ENCODE measurements at places on chromosomes 13 and 19.

- DNase-seq, result no peak
Observed at GRCh38 chr13:39910041-39910440, 254.6 kb downstream of the COG6 start.

- DNase-seq, result peak; percentile 98
Observed at GRCh38 chr19:4328243-4328990, 10.2 kb downstream of the STAP2 start.

GRCh38 chr13:94657167-94657566 is 55.2 kb downstream of the SOX21 start:
- no peak for DNase-seq

DNA sequence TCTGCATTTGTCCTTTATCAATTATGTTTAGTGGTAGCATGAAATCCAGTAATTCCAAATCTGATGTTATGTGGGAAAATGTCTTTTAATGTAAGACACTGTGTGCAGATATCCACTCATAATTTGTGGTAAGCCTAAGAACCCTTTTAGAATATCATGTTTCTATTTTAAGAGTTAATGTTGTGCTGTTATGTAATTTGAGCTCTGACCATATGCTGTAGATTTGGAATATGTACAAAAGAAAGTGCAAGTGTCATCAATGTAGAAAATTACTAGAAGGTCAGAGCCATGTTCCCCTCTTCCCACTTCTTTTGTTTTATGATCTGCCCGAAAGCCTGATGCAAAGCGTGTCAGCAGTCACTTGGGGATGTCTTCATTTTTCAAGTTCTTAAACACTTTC is 44.5 kb downstream of the SCEL start:
- DNase-seq, result no peak

GRCh38 chr13:51912511-51913225 is 50.9 kb downstream of the CCDC70 start:
- no peak for DNase-seq

- DNase-seq, result no peak
Observed at GRCh38 chr19:32631381-32631780, 43.6 kb downstream of the ANKRD27 start.

- DNase-seq, result no peak
Observed at GRCh38 chr13:80161219-80161618, 179.7 kb downstream of the SPRY2 start.

GRCh38 chr13:74554569-74555275 is 420.5 kb upstream of the KLF12 start:
- DNase-seq, result no peak

DNA sequence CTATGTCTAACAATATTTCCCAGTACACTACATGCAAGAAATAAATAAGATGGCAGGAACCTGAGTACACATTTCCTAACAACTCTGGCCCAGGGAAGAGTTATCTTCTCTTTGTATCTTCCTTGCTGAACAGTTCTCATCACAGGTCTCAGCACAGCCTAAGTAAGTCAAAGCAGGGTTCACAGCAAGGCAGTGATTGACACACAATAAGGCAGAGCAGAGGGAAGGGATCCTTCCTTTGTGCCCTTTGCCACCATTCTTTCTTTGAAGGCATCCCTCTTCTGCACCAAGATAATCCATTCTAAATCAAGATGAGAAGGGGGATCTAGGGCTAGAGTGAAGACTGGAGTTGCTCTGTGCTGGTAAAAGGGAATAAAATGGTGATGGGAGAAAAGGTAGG is 73.4 kb upstream of the TRPC4 start:
- no peak for DNase-seq
